ENCODE measurements at places on chromosomes 7 and 10.
A peak's percentile ranks its signal among the peaks of the same experiment; 100 is the strongest.

GRCh38 chr10:77636282-77636966 is 1.2 kb downstream of the KCNMA1 start:
- DNase-seq, result no peak

DNA sequence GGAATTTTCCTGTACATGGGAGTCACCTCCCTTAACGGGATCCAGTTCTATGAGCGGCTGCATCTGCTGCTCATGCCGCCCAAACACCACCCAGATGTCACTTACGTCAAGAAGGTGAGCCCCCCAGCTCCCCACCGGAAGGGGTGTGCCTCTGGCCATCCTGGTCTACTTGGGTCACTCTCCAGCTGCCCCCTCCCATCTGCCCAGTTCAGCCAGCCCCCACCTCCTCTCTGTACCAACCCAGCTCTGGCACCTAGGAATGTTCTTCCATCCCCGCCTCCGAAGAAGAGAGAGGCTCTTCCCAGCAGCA is 5.0 kb downstream of the FASTK start:
- no peak for DNase-seq

GRCh38 chr7:143811-144453 is 48.4 kb upstream of the FAM20C start:
- DNase-seq, result no peak

GRCh38 chr7:155644971-155645509 is 579 bp downstream of the RBM33 start:
- no peak for DNase-seq

- DNase-seq, result no peak
Observed at GRCh38 chr10:23514321-23514720, 75.4 kb downstream of the OTUD1 start.

GRCh38 chr7:7315851-7316250 is 133.5 kb downstream of the C1GALT1 start:
- no peak for DNase-seq

- DNase-seq, result peak; percentile 30
Observed at GRCh38 chr7:121369462-121369861, 26.6 kb downstream of the FAM3C start.

GRCh38 chr7:94297397-94297838 is 97.3 kb upstream of the COL1A2 start:
- no peak for DNase-seq

DNA sequence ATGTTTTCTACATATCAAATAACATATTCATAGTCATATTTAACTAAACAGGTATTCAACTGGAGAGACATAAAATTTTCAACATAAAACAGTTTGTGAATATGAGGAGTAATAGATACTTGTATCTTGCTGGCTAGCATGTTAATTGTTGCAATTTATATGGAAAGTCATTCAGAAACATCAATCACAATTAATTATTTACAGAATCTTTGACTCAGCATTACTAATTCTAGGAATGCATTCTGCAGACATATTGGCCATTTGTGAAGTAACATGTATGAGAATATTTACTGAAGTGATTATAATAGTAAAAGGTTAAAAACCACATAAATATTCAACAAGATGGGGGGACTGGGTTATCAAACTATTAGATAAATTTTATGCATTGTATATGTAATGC is 203.7 kb downstream of the TSPAN12 start:
- no peak for DNase-seq

GRCh38 chr7:25720427-25720826 is 431.6 kb upstream of the NFE2L3 start:
- DNase-seq, result peak; percentile 1

DNA sequence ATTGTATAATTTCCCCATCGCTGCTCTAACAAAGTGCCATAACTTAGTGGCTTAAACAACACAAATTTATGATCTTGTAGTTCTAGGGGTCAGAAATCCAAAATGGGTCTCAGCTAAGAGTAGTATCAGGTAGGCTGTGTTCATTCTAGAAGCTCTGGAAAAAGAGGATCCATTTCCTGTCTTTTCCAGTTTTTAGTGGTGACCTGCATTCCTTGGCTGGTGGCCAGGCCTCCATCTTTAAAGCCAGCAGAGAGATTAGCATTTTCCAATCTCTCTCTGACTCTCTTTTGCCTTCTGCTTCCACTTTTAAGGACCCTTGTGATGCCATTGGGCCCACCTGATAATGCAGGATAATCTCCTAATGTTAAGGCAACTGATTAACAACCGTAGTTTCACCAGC is 41.0 kb upstream of the C10orf120 start:
- DNase-seq, result peak; percentile 1

DNA sequence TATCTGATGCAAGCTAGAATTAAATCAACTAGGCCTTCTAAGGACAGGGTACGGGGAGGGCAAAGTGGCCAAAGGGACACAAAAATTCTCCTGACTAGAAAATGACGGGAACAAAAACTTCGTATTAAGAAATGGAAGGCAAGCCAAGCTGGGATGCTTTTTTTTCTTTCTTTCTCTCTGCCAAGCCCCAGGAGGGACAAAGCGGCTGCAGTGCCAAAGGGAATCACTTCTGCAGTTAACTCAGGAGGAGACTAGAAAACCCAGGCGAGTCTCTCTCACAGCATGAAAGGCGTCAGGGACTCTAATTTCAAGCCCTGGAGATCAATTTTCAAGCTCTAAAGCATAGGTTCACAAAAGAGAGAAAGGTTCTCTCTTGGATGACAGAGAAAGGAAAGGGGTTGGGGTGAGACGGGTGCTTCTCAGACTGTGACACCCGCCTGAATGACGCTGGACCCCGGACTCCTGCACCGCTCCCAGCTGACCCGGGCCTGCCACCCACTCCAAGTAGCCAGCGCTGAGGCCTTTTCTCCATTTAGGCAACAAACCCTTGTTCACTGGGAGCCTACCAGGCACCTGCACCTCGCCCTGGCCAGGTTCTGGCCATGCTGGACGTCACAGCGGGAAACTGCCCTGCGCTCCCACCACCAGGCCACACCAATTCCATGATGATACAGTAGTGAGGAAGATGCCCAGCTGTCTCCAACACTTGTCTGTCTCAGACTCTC is 56.5 kb downstream of the KIAA1549 start:
- no peak for DNase-seq

GRCh38 chr10:124655191-124656112 is 88.7 kb downstream of the FAM53B start:
- no peak for DNase-seq

GRCh38 chr10:43902842-43903241 is 254.2 kb upstream of the ZNF32 start:
- no peak for DNase-seq

GRCh38 chr10:7513936-7514335 is 103.1 kb upstream of the SFMBT2 start:
- DNase-seq, result no peak

- peak; percentile 36 for DNase-seq
Observed at GRCh38 chr7:128030654-128031611, at the start of gene LRRC4. Gene LRRC4, minus strand, starts transcription at chr7:128031437. Its CDS starts 797 bp downstream, at chr7:128030640.

DNA sequence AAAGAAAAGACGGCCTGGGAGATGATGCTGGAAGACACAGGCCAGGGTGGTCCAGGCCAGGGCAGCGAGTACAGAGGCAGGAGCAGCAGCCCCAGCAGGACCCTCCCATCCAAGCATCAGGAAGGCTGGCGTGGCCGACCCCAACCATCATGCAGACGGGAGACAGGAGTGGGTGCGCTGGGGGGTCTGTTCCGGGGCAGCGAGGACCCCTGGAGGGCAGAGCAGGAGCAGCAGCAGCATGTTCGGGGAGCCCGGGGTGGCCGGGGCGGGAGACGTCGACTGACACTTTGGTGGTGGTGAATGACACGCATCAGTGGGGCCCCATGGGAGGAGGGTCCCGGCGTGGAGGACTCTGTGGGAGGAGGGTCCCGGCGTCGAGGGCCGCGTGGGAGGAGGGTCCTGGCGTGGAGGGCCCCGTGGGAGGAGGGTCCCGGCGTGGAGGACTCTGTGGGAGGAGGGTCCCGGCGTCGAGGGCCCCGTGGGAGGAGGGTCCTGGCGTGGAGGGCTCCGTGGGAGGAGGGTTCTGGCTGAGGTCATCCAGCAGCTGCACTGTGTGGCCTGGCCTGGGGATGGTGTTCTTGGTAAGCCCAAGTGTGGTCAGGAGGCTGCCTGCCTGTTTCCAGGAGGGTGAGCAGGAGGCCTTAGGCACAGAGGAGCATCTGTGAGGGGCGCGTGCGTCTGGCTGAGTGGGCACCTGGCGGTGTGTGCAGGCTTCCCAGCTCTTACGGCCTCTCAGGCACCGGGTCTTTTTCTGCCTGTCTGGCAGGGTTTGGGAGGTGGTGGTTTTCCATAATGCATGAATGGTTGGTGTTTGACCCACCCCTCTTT is 38.9 kb downstream of the FAM20C start:
- DNase-seq, result no peak

DNA sequence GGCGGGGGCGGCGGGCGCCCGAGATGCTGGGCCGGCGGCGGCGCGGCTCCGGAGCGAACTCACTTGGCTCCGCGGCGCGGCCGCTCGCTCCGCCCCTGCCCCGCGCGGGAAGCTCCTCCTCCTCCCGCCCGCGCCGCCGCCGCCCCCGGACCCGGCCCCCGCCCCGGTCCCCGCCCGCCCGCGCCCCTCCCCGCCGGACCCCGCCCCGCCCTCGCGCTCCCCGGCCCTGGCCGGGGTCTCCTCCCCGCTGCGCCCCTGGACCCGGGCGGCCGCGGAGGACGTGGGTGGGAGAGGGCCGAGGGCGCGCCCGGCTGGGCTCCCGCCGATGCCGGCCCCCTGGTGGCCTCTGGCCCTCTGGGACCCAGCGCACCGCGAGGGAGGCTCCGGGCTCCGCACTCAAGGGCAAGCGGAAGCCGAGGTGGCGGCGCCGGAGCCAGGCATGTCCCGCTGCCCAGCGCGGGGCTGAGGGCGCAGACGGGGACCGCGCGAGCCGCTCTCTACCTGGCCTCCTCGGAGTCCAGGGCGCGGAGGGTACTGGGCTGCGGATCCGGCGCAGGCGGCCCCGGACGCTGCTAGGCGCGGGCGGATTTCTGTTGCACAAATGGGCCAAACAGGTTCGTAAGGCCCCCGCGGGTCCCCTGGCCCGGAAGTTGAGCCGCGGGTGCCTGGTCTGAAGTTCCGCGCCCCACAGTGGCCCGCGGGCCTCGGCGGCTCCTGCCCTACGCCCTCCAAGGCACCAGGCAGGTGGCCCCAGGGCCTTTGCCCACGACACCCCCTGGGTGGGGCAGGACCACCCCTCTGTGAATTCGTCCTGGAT is at the start of gene TCERG1L:
Gene TCERG1L (minus strand): TSS at position 61 of the 817 bp plus-strand sequence. CDS start 86 bp downstream, outside the sequence.
- DNase-seq, result no peak

DNA sequence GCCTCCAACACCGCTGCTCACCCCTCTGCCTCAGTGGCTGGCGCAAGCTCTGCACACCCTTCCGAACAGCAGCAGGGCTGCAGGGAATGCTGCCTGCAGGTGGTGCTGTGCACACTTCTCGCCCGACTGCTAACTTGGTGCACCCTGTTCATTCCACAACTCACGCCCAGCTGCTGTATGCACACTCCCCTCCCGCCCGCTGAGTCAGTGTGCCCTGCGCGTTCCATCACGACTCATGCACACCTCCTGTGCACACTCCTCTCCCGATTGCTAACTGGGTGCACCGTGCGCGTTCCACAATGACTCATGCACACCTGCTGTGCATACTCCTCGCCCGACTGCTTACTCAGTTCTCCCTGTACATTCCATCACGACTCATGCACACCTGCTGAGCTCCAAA is 21.5 kb downstream of the ADARB2 start:
- no peak for DNase-seq

DNA sequence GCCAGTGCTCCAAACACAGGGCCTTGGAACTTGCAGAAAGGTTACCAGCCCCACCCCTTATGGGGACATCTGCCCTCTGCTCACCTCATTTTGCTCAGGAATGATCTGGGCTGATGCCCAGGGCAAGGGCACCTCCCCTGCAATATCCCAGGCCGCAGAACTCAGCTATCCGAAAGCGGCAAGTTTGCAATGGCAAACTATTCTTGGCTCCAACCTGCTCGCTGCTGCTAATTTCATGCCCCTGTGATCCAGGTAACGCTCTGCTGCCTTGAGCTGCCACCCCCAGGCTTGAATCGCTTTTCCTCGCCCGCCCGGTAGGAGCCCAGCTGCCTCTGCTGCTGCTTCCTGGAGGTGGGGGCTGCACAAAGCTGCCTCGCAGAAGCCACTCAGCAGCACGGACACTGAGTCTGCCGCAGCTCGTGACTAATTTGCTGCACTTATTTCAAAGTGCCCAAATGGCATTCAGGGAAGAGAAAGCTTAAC is 18.2 kb downstream of the SLC29A3 start:
- DNase-seq, result no peak

GRCh38 chr7:801940-802381 is 30.3 kb upstream of the SUN1 start:
- DNase-seq, result peak; percentile 59

DNA sequence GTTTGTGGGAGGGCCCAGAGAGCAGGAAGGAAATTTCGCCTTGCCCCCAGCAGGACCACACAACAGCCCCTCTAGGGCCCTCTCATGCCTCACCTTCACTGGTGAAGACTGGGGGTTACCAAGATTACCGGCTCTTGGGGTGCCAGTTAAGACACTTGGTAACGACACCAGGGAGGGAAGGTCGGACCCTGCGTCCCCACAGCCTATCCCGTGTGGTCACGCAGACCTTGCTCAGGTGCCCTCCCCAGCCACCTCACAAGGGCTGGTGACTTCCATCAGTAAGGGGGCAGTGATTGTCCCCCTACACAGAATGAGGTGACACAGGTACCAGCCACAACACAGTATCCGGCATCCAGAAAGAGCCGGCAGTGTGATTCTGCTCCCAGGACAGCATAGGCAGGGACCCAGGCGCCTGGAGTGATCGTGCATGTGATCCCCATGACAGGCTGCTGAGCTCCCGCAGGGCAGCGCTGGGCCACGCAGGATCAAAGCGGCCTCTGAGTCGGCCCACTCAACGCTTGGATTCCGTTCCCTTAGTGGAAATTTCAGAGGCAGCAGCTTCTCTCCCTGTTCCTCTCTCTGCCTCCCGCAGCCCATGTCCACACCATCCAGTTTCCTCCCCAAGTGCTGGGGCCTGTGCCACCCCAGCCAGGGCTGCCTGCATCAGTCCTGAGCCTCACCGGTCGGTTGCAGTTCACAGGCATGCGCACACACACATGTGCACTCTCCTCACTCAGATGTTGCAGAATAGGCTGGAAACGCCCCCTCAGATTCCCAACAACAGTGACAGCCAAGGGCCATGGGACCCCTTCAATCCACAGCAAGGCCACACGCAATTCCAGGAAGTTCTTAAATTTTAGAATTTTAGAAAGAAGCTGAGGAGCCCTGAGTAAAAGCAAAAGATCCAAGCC is 35.8 kb downstream of the CAMK2B start:
- DNase-seq, result no peak
